ENCODE measurements at places on chromosomes 1 and 21. TPM values are rescaled to one million over a fixed set of nuclear protein-coding genes. Genes with fewer than 3 reads are reported as not detected.

PTGS2 gene
- total RNA-seq = 113 TPM

CYP4A22 gene
- not detected for total RNA-seq

GJB3 gene
- 6.3 TPM for total RNA-seq

NUP133 gene
- 31.3 TPM for total RNA-seq

HRNR gene
- total RNA-seq = 2.2 TPM

LORICRIN gene
- total RNA-seq = not detected

JMJD4 gene
- 40.4 TPM for total RNA-seq

SMCP gene
- total RNA-seq = 3.6 TPM

CD84 gene
- total RNA-seq = 13.5 TPM

ROR1 gene
- total RNA-seq = 22.4 TPM

DMRTA2 gene
- 0.24 TPM for total RNA-seq

TYW3 gene
- 12.5 TPM for total RNA-seq

TMEM53 gene
- total RNA-seq = 3.6 TPM
